ENCODE measurements at places on chromosomes 2 and 18. TPM values are rescaled to one million over a fixed set of nuclear protein-coding genes. Genes with fewer than 3 reads are reported as not detected.

- no peak for DNase-seq
Measured at GRCh38 chr2:71556692-71557250, 103.4 kb downstream of the DYSF start.

- DNase-seq, result no peak
Measured at GRCh38 chr18:59328683-59329082, 10.2 kb upstream of the CPLX4 start.

DNA sequence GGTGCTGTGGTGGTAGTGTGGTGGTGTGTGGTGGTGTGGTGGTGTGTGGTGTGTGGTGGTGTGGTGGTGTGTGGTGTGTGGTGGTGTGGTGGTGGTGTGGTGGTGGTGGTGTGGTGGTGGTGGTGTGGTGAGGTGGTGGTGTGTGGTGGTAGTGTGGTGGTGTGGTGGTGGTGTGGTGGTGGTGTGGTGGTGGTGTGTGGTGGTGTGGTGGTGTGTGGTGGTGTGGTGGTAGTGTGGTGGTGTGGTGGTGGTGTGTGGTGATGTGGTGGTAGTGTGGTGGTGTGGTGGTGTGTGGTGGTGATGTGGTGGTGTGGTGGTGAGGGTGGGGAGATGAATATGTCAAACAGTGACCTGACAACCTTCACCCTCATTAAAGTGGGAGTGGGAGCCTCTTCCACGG, 55.6 kb upstream of the DLGAP1 start:
- DNase-seq, result peak; percentile 3

LYPD6B gene
- polyA plus RNA-seq, result 1.4 TPM

DNA sequence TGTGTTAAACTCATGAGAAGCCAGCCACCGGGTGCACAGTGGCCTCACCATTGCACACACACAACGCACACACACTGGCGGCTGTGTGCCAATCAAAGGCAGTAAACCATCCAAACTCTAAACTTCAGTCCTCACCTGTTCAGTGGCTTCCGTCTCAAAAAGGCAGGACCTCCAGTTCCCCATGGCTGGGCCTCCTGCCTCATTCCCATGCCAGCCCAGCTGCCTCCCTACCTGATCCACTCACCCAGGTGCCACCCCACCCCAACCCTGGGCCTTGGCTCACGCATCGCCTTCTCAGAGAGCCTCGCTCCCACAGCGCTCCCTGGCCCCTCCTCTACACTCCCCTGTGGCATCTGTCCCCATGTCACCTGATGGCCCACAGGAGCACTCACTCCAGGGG, 190.9 kb downstream of the EIPR1 start:
- no peak for DNase-seq

DNA sequence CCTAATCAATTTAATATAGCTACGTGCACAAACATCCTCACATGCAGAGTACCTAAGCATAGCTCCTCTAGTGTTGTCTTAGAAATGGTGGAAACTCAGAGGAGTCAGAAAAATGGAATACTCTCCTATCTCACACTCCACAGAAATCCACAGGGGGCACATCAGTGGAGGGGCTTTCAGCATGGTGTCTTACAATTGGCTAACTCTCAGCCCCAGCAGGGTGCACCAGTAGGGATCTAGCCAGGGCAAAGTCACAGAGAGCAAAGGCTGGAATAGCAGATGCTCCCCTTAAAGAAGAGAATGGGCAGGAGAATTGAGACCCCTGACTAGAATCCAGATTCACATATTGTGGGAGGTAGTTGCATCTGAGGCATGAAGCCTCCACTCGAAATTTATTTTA, 135.7 kb downstream of the MAIP1 start:
- no peak for DNase-seq

SPDYA gene
- polyA plus RNA-seq, result 3.1 TPM

GRCh38 chr2:65300761-65301711, 73.4 kb downstream of the ACTR2 start:
- peak; percentile 26 for DNase-seq

GRCh38 chr2:101821059-101821805, 123.7 kb downstream of the MAP4K4 start:
- no peak for DNase-seq

- DNase-seq, result peak; percentile 9
Measured at GRCh38 chr2:162333968-162334367, 10.0 kb upstream of the GCA start.

ATOH8 gene
- polyA plus RNA-seq, result 5.1 TPM

DNA sequence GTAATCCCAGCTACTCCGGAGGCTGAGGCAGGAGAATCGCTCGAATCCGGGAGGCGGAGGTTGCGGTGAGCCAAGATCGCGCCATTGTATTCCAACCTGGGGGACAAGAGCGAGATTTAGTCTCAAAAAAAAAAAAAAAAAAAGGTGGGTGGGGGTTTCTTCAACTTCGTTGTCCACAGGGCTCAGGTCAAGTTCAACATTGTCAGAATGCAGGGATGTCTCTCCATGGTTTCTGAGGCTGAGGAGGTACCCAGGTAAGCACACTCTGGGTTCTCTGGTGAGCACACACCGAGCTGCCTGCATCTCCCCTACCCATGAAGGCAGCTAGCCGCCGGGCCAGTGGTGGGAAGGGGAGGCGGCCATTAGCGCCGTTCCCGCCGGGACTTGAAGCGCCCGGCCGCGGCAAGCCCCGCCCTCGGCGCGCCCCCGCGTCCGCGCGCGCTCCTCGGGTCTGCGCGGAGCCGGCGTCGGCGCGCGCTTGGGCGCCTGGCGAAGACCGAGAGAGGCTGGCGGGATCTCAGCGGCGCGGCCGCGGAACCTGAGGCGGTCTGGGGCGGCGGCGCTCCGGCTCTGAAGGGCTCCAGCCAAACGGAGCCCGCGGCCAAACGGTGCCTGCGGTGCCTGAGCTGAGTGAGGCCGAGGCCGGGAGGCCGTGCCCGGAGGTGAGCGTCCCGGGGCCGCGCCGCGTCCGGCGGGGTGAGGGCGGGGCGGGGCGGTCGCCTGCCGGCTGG, at the start of gene UBXN2A:
TSS of gene UBXN2A (plus strand) at position 477 of the 731 bp plus-strand sequence. CDS start 17,852 bp downstream, outside the sequence.
- peak; percentile 91 for DNase-seq

C1GALT1C1L gene
- 1.1 TPM for polyA plus RNA-seq

DNA sequence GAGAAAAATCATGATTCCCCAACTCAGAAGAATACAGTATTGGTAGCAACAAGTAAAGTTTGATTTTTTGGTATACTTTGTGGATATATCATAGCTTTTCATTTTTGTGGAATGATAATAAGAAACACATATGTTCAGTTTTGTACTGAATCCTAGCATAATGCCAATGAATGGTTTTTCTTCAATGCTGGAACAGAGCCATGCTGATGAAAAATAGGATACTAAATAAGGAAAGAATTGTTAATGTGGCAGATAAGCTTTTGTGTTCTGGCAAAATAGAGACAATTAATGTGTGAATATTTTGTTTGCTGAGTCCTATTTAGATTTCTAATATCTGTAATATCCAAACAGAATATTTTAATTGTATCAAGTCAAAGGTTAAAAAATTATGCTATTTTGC, 21.9 kb downstream of the CD28 start:
- DNase-seq, result no peak

DNA sequence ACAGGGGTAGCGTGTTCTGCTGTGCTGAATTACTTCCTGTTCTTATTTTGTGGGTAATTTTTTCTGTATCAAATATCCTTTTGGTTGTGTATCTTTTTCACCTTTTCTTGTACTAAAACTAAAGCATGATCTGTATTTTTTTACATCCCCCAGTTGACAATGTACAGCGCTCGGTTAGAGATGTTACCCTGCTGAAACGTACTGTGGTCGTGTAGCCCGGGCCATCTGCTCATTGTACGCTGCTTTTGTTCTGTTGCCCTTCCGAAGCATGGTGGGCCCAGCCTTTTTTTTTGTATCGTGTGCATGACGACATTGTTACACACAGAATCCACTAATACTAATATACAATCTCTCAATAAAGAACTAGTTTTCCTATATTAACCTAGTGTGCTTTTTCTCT, 233.1 kb downstream of the HAUS1 start:
- no peak for DNase-seq

DNA sequence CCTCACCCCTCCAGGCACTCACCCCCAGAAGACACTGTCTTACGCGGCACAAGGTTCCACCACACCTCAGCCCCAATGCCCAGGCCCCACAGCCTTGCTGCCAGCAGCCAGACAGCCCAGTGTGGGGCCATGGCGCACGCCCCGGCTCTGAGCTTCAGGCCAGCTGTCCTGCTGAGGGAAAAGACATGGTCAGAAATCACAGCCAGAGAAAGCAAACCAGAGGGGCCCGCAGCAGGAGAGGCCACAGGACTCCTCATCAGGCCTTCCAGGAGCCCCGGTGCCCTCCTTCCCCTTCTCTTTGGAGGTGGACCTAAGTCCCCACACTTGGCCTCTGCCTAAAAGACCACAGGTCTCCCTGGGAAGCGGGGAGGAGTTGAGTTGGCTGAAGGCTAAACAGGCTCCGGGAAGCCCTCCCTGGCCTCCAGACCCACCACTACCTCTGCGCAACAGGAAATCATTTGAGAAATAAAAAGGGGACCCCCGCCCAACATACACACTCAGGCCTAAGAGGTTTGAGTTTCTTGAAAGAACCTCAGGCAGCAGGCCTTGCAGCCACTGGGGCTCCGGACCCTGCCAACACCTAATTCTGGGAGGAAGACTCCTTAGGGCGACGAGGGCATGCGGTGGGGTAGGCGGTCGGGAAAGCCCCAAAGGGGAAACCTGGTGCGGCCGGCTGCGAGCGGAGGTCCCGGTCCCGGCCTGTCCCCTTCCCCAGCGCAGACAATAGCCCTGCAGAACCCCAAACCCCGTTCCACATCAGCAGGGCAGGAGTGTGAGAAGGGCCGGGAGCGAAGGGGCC, 1.9 kb downstream of the SEMA4C start:
- DNase-seq, result peak; percentile 54

DNA sequence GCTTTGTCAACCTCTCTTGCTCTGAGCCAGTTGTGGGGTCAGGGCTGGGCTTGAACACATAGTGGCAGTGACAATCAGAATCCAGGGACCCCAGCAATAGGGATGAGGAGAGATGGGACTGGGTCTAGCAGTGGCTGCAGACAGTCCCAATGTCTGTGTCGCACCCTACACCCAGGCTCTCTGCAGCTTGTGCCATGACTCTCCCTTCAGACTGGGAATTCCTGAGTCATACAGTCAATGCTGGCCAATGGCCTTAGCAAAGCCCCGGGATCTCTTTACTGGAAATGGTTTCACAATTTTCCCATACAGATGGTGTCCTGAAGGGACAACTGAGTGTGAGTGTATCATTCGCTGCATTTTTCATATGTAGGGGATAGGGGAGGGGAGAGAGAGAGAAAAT, 74.2 kb upstream of the CELF4 start:
- no peak for DNase-seq

- DNase-seq, result no peak
Measured at GRCh38 chr2:191274413-191274815, 29.2 kb downstream of the MYO1B start.

DNA sequence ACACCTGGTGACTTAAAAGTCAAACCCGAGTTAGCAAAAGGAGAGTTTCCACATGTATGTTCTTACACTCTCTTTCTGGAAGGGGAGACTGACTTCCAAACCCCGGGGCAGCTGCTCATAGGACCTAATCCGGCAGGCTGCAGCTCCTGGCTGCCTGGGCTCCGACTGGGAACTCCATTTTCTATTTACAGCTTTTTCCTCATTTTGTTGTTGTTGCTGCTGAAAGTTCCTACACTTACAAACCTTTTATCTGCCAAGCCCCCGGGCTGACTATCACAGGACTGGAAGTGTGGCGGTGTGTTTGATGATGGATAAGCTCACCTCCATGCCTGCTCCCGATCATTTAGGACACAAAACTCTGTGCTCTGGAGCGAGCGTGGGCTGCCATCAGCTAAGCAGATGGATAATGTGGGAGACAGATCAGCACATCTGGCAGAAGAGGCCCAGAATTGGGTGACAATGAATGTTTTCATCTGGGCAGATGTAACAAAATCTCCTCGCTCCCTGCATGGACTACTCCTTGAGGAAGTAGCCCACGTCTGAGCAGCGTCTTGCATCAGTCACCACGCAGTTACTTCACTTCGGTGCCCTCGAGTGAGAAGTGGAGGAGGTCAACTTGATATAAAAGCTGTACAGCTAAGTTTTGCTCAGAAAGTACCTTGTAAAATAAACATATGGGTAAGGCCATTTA, 114.4 kb upstream of the COPS8 start:
- DNase-seq, result peak; percentile 26

ALPI gene
- 80.6 TPM for polyA plus RNA-seq

- DNase-seq, result no peak
Measured at GRCh38 chr2:207516206-207516605, 13.6 kb upstream of the CREB1 start.

DNA sequence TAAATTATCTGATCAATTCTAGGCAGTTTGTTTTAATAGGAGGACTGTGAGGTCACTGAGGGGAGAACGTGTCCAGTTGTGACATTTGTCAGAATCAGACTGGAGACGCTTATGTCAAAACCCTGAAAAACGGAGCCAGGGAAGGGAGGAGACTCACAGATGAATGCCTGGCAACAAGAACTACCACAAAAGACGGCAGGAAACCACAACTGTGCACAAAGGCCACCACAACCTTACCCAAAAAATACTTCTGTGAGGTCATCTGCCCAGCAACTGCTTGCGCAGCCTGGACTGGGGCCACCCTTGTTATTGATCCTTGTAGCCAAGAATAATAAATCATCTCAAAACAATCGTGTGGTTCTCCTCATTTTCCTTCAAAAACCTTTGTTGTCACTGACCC, 173.0 kb upstream of the ALKAL2 start:
- DNase-seq, result no peak

GRCh38 chr2:219812672-219813071, 185.2 kb downstream of the SLC4A3 start:
- DNase-seq, result no peak

- DNase-seq, result peak; percentile 71
Measured at GRCh38 chr18:3906116-3906750, 456.3 kb downstream of the TGIF1 start.

GRCh38 chr2:118223992-118224894, 136.0 kb downstream of the INSIG2 start:
- no peak for DNase-seq

- no peak for DNase-seq
Measured at GRCh38 chr2:57343391-57344006, 703.1 kb upstream of the VRK2 start.

DNA sequence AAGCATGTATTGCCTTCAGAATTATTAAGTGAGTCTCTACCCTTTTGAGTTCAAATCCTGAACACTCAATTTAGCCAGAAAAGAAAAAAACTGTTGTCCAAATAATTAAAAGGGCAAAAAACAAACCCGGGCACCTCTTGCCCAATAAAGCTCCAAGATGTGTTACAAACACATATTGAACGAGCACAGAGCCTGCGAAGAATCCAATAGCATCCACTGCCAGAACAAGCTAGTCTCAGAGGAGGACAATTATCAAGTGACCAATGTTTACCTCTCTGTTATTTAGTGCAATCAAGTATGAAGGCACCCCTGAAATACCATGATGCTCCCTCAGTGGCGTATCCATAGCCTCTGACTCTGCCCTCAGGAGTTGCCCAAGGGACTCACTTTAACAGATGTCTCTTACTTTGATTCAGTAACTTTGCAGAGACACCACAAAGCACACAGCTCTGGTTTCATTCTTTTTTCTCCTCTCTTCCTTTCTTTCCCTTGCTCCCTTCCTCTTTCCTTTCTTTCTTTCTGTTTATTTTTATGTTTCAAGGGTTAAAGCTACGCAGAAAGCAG, 93.5 kb upstream of the SPATS2L start:
- no peak for DNase-seq

- no peak for DNase-seq
Measured at GRCh38 chr18:63586431-63586830, 712 bp upstream of the SERPINB13 start.

ANKRD53 gene
- polyA plus RNA-seq, result 2.3 TPM

MGAT4A gene
- 37.5 TPM for polyA plus RNA-seq

TXNDC2 gene
- 0.03 TPM for polyA plus RNA-seq

CSRNP3 gene
- polyA plus RNA-seq, result 4.4 TPM

PPP1R1C gene
- 3.3 TPM for polyA plus RNA-seq

PIEZO2 gene
- polyA plus RNA-seq, result 25.1 TPM

GRCh38 chr2:118816669-118817068, 30.8 kb downstream of the EN1 start:
- DNase-seq, result no peak

REG3G gene
- 5.0 TPM for polyA plus RNA-seq
